ENCODE measurements at places on chromosomes 16 and 17.
A peak's percentile ranks its signal among the peaks of the same experiment; 100 is the strongest.

GRCh38 chr16:54633943-54634362 is 296.7 kb upstream of the IRX5 start:
- no peak for DNase-seq

DNA sequence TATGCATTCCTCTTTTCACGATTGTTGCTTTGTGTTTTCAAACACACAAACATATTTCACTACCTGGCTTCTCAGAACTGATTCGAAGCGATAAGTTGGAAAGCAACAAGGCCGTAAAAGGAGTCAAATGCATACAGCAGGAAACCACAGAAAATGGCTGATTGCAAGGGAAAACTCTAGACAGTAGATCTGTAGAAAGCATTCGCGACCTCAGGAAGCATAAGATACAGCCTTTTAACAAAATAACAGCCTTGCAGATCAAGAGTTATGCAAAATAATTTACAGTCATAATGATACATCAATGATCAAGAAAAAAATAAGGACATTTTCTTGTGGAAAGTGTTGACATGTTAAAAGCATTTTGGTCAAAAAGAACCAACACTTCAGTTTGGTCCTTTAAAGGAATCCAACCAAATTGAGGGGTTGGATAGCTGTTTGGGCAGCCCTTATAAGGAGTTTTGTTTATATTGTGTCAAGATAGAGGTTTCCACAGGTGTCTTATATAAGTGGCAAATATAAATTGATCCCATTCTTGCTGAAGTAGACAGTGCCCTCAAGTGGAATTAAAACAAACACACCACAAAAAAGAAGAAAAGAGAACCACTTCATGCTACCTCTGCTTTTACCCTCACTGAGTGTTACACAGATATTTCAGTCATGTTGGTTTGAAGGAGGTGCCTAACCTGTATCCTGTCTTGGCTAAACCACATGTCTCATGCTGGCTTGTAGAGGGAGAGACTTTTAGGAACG is 5.5 kb downstream of the CYLD start:
- DNase-seq, result peak; percentile 80

DNA sequence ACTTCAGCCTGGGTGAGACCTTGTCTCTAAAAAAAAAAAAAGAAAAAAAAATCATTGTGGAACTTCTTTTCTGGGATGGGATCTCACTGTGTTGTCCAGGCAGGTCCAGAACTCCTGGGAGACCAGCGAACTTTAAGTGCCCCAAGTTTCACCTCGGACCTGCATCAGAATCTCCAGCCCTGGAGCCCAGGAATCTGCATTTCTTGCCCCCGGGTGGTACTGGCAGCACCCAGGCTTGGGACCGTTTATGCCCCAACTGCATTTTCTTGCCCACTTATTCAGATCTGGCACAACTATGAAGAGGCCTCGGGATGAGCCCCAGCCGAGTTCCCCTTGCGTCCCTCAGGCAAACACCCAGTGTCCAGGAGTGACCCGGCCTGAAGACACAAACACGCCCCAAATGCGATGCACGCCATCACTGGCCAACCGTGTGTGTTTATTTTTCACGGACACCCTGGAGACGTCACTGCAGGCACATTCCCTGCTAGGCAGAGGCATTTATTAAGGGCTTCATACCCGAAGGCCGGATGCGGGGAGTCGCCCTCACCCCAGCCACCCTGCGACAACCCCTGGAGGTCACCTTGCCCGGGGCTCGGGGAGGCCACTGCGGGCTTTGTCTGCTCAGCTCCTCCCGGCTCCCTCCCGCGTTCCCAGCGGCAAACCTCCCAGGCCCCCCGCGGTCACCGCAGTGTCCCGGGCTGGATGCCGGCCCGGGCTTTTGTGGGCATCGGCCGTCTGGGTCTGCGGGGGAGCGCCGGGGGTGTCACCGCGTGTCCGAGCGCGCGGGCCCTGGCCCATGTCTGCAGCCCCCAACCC is 684 bp upstream of the SPIRE2 start:
- DNase-seq, result no peak

- no peak for DNase-seq
Observed at GRCh38 chr16:19649980-19650379, 68.0 kb downstream of the KNOP1 start.

DNA sequence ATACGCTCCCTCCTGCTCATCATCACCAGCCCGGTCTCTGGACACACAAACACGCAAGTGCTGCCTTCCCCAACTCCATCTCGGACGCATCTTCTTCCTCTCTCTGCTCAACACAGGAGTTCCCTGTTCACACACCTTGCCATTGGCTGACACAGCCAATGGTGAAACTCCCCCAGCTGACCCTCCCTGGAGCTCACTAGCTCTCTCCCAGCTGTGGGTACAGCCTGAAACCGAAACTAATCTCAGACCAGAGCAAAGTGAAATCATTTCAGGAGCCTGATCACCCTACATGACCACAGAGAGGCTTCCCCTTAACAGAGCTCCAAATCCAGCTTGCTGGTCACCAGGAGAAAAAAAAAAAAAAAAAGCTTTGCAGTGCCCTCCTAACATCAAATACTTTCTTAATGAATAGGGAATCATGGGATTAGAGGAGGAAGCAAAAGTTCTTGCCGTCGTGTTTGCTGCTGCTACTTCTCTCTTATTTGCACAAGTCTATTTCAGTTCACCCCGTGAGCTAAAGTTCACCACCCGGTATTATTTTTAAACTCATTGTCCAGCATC is 8.3 kb downstream of the CUEDC1 start:
- DNase-seq, result peak; percentile 71

DNA sequence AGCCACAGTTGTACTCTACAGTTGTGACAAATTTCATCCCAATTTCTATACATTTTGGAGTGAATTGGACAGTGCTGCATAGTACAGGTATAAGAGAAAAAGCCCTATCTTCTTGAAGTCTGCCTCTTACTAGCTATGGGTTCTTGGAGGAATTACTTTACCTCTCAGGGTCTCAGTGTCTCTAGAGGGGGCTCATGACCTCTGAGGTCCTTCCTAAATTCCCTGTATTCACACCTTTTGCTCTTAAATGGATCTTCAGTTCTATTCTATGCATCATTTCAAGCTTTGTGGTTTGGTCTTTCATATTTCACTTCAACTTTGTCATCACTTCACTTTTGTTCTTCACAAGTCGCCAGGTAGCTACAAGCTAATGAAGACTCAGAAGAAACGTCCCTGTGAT is 71.2 kb upstream of the ERCC4 start:
- no peak for DNase-seq

DNA sequence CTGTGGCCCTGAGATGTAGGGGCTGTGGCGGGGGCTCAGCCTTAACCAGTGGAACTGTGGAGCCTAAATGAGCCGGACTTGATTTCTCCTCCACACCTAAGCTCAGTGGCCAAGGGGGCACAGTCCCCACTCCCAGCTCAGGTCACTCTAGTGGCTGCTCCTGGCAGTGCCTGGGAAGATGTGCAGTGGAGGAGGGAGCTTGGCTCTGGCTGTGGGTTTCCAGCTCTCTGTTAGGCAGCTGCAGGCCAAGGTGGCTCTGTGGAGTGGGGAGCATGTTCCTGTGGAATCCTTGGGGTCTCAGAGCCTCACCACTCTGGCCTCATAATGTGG is 76.3 kb downstream of the AMFR start:
- no peak for DNase-seq

DNA sequence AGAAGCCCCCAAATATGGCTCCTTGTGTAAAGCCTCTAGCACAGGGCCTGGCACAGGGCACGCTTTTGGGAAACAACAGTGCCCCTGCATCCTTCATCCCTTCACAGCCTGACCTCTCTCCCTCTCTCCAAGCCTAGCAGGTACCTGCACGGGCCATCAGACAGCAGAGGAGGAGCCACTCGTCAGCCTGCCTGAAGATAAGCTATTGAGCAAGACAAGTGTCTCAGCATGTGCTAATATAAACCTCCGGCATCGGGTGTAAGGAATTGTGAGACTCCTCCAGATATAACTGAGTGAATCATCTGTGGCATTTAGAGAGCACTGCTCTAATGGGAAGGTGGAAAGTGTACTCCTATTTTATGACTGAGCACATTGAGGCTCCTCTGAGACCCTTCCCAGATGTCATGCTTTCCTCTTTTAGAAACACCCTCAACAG is 38.3 kb downstream of the TBX4 start:
- no peak for DNase-seq

GRCh38 chr16:89498839-89499238 is 8.5 kb upstream of the ANKRD11 start:
- no peak for DNase-seq

- DNase-seq, result no peak
Observed at GRCh38 chr17:80729761-80730160, 185.1 kb downstream of the RPTOR start.

DNA sequence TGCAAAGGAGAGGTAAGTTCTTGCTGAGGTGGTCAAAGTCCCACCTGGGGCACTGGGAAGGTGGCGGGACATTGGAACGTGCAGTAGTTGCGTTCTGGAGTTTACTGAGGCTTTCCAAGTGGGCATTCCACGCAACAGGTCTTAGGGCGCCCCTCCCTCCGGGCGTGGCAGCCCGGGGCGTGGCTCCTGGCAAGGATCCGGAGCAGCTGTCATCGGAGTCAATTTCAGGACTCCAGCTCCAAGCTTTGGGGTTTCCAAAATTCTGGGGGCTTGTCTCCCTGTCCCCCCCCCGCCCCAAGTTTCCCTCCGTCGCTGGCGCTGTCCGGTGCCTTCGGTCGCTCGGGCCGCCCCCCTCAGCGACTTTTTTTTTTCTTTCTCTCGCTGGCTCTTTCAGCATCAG is 43.1 kb upstream of the AMZ2 start:
- DNase-seq, result no peak

- no peak for DNase-seq
Observed at GRCh38 chr17:79796444-79796762, 474 bp downstream of the CBX8 start.

- no peak for DNase-seq
Observed at GRCh38 chr17:38918129-38918913, 7.1 kb upstream of the LASP1NB start.

DNA sequence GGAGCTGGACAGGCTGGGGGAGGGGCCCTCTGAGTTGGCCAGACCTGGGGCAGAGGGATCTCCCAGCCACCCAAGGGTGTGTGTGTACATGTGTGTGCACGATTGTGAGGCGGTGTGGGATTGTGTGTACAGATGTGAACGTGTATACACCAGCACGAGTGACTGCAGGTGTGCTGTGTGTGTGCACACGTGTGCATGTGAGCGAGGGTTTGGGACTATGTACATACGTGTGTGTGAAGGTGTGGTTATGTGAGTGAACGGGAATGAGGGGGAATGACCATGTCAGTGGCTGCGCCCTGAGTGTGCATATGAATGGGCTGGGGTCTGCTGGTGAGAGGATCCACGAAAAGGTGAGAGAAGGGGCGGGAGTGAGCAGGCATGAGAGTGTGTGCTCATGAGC is 22.4 kb upstream of the TAC4 start:
- no peak for DNase-seq

GRCh38 chr17:55421179-55421934 is at the start of gene MMD:
MMD (minus strand) TSS chr17:55421835; CDS start chr17:55421695, 140 bp downstream.
- peak; percentile 33 for DNase-seq

DNA sequence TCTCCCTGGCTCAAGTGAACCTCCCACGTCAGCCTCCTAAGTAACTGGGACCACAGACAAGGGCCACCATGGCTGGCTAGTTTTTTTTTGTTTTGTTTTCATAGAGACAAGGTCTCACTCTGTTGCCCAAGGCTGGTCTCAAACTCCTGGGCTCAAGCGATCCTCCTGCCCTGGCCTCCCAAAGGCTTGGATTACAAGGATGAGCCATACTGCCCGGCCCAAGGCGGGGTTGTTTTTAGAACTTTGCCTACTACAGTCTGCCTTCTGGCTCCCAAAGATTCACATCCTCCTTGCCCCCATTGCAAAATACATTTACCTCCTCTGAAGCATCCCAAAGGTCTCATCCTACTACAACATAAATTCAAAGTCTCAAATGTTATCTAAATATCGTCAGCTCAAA is 49.5 kb upstream of the PHOSPHO1 start:
- DNase-seq, result no peak

DNA sequence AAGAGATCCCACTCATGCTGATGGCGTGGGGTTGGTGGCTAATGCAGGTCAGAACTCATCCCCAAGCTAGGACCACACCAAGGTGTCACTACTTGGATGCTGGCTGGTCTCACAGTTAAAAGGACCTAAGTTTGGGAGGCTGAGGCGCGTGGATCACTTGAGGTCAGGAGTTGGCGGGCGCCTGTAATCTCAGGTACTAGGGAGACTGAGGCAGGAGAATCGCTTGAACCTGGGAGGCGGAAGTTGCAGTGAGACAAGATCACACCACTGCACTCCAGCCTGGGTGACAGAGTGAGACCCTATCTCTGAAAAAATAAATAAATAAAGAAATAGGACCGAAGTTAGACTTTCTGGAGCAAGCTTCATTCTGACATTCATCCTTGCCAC is 6.6 kb upstream of the CDC42EP4 start:
- no peak for DNase-seq

DNA sequence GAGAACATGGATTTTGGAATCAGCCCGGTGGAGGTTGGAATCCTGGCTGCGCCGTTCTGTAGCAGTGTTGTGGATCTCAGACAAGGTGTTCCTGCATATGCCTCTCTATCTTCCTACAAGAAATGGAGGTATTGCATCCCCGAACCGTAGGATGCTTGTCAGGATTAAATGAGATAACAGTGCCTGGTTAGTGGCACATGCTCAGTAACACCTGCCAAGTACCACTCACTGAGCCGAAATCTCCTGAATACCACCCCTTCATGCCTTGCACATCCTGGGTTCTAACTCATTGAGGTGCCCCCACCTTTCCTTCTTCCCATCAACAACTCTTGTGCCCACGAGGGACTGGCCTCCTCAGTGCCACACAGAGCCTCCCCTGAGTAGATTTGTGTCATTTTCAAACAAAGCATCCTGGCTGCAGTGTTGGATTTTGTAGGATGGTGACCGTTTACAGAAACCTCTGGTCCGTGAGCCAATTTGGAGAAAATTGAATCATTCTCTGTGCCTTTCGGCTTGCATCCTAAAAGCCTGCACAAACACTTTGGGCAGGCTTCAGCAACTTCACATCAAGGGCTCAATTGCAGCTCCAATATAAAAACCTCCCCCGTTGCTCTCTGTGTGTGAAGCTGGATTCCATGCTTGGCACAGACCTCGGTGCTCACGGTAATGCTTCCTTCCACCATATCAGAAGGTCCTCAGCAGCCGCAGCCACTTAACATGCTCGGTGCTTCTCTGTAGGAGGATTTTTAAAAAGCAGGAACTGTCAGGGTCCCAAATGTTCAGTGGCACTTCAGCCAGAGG is 84.2 kb downstream of the WWOX start:
- DNase-seq, result no peak

GRCh38 chr16:85753559-85753958 is 2.7 kb upstream of the C16orf74 start:
- DNase-seq, result no peak

GRCh38 chr17:17872547-17873345 is 36.0 kb upstream of the SREBF1 start:
- DNase-seq, result no peak

- DNase-seq, result no peak
Observed at GRCh38 chr17:57006040-57006439, 28.1 kb downstream of the SCPEP1 start.

- DNase-seq, result no peak
Observed at GRCh38 chr17:1460233-1460632, 4.2 kb upstream of the CRK start.

GRCh38 chr17:63698886-63699637 is 863 bp downstream of the LIMD2 start:
- peak; percentile 90 for DNase-seq

Data from activated CD4-positive, alpha-beta T cell treated with anti-CD3 and anti-CD28 coated beads, Interleukin-2, Interleukin-6, amounts not matched to agents 100 ng/mL and 50 ng/mL, durations not matched to agents 16 hours and 8 hours (primary cell).